ENCODE measurements at places on chromosomes 2 and 18.

- DNase-seq, result no peak
Observed at GRCh38 chr2:126220331-126220730, 435.6 kb upstream of the GYPC start.

DNA sequence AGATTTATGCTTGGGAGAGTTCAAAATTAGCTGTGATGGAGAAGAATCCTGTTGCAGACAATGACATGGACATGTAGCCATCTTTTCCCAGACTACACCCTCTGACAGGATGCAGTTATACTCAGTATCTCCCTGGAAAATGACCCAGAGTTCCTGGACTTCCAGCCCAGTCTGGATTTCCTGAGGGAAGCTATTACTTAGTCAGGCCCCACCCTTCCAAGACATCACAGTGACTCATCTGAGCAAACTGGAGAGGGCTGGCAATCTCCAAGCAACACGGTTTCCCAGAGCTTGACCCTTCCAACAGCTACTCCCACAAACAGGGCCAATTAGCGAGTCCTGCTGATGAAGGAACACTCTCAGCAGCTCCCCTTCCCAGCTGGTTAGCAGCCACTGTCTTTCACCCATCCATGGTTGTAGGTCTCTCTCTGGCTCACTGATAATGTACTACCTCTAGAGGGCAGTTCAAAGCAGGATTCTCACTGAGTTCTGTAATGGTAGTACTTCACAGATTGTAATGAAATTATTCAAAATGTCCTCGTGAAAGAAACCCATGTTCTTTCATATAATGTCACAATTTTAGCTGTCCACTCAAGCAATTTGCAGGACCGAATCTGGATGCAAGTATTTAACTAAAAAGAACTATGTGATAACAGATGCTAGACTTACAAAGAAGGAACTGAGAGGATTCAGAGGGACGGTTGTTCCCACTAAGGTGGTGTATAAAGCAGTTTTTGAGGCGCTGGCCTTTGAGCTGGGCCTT lies 110.2 kb downstream of the MDH1 start:
- no peak for DNase-seq

- no peak for DNase-seq
Observed at GRCh38 chr18:6605115-6605869, 124.2 kb upstream of the ARHGAP28 start.

- no peak for DNase-seq
Observed at GRCh38 chr2:119249855-119250717, 26.5 kb downstream of the STEAP3 start.

DNA sequence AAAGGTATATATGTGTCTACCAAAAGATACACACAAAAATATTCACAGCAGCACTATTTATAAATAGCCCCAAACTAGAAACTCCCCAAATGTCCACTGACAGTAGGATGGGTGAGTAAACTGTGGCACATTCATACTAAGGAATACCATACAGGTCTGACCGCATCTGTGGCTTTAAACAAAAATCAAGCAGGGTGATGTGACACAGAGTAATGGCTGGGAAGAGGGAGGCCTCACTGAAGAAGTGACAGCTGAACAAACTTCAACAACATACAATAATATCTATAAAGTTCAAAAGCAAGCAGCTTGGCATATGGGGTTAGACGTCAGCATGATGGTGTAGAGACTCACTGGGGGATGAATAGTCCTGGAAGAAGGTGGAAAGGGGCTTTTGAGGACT lies 115.1 kb upstream of the PPP1CB start:
- no peak for DNase-seq

DNA sequence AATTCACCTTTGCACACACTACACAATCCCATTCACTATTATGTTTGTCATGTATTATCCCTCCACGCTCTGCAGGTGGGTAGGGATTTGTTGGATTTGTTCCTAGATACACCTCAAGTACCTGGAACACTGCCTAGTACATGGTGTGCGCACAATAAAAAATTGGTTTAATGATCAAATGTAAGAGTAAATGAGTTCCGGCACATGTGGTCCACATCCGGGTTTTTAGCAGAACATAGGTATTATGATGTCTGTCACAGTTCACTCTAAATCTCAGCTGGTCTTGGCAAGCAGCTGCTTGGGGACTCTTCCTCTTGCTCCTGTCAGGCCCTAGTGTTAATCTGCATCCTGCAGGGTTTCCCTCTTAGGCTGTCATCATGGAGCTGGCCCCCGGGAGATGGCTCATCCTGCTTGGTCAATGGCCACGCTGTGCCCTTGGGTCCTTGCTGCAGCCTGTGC lies 21.8 kb upstream of the IL1R1 start:
- DNase-seq, result no peak

Measured in stimulated activated CD4-positive, alpha-beta T cell treated with anti-CD3 and anti-CD28 coated beads, Interleukin-2, amount 100 ng/mL, for 24 hours (primary cell).